ENCODE measurements at places on chromosomes 5 and 9.

GRCh38 chr5:124669956-124670721 lies 76.3 kb downstream of the ZNF608 start:
- no peak for DNase-seq

GRCh38 chr9:83582029-83582428 lies 40.9 kb upstream of the IDNK start:
- DNase-seq: no peak

DNA sequence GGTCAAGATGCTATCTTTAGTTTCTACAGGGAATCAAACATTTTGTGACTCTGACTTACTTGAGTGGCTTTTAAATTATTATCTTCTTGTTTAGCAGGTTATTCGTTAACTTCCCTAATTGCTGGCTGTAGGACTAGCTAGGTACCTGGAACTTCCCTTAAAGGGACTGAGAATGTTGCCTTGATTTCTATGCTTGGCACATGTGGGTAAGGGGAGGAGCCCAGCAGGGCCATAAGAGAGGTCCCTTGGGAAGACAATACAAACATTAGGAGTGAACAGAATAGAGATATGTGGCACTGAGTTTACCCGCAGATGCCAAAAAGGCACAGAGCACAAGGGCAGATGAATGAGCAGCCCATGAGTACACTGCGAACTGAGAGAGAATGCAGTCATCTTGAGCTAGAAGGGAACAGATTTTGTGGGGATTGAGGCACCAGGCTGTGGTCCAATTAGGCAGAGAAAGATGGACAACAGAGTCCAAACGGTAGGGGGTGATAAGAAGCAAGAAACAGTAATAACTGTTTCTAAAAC lies 9.8 kb downstream of the CKMT2 start:
- DNase-seq: no peak

DNA sequence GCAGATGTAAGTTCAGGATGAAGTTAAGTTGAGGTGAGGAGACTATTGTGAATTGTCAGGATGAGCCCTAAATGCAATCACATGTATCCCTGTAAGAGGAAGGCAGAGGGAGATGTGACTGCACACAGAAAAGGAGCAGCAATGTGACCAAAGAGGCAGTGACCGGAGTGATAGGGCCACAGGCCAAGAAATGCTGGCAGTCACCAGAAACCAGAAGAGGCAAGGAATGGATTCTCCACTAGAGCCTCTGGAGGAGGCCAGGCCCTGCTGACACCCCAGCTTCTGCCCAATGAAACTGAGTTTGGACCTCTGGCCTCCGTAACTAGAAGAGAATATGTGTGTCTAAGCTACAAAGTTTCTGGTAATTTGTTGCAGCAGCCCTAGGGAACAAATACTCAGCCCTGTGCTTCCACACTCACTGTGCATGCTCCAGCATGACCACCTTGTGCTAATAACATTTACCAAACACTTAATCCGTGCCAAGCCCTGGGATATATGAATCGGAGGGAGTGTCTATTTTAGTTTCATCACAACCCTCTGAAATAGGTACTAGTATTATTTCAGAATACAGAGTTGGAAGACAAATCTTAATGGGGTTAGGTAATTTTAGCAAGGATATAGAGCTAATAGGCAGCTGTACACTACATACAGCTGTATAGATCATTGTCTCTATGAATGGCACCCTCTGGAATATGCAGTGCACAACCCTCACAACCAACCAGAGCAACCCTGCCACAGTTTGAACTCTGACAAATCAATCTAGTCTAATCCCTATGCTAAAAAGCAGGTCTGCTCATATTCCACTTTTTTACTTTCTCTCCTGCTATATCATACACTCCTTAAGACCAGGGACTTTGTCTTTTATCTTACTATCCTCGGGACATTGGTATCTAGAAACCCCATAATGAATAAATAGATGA lies 7.8 kb upstream of the GPX8 start:
- no peak for DNase-seq

- DNase-seq: peak; percentile 23
These were observed 24.4 kb upstream of the GRPEL2 start for GRCh38 chr5:149320791-149321330.

- no peak for DNase-seq
These were observed 47.8 kb downstream of the PLEKHG4B start for GRCh38 chr5:139579-140442.

- DNase-seq: peak; percentile 9
These were observed 235.7 kb downstream of the CDK5RAP2 start for GRCh38 chr9:120344230-120344629.

- no peak for DNase-seq
These were observed 92.4 kb downstream of the GNAQ start for GRCh38 chr9:77939149-77939668.

DNA sequence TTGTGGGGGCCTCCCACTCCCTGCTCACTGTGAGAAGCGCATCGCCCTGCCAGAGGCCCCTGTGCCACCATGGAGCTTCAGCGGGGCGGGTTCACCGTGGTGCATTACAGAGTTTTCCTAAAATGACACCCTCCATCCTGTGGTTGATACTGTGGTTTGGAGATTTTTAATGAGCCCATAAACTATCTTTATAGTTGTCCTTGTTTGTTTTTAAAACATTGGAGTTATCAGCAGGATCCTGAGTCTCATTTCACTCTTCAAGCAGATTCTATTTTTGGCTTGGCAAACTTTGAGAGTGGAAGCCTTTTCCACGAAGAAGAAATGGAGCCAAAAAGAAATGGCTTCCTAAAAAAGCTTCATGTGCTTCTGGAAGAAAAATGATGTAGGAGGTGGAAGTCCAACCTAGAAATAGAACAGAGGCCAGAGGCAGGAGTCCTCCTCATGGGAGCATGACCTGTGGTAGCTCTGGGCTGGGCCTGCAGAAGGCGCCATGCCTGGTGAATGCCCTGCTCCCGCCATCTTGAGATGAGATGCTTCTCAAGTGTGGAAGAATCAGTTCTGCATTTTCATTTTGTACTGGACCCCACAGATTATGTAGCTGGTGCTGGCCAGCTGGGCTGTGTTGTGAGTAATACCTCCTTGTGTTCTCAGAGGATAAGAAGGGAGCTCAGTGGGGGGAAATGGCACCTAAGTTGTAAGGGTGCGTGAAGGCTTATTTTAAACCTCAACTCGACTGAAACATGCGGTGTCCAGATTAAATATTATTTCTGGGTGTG lies 79.0 kb upstream of the RAI14 start:
- DNase-seq: no peak

DNA sequence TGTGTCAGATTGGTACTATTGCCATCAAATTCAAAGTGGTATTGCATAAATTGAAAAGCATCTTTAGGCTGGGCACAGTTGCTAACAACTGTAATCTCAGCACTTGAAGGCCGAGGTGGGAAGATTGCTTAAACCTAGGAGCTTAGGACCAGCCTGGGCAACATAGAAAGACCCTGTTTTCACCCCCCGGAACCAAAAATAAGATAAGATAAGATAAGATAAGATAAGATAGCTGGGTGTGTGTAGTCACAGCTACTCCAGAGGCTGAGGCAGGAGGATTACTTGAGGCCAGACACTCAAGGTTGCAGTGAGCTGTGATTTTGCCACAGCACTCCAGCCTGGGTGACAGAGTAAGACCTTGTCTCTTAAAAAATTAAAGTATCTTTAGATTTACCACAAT lies 297.9 kb upstream of the SEMA6A start:
- no peak for DNase-seq

Measured in putamen (tissue), 1 donor.